ENCODE measurements at places on chromosomes 2 and 18.

DNA sequence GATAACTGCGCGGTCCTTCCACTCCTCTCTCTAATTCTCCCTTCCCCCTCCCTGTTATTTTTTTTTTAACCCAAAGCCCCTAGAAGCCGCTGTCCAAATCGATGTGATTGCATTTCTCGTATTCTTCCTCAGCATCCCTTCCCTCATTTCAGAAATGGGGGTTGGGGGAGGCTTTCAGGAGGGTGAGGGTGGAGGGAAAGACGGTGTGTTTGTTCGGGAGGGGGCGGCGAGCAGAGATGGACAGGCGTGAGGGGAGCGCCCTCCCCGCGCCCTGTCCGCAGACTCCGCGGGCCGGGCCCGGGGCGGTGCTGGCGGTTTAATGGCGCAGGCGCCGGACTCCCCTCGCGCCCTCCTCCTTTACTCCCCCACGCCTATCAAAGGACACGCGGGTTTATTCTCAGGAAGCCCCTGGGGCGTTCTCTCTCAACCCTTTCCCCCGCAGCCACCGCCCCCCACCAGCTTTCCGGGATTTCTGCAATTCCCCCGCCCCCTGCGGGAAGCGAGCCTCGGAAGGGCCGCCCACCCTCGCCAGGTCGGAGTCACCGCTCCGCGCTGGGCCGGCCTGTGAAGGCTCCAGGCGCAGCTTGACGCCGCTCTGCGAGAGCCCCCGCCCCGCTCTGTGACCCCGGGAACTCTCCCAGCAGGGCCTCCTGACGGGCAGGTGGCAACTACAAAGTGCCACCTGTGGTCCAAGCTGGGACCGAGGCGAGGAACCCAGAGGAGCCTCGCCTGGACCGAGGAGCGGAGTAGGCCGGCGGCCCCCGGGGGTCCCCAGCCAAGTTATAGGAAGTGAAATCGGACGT is 981 bp downstream of the ST8SIA3 start:
- DNase-seq = no peak

DNA sequence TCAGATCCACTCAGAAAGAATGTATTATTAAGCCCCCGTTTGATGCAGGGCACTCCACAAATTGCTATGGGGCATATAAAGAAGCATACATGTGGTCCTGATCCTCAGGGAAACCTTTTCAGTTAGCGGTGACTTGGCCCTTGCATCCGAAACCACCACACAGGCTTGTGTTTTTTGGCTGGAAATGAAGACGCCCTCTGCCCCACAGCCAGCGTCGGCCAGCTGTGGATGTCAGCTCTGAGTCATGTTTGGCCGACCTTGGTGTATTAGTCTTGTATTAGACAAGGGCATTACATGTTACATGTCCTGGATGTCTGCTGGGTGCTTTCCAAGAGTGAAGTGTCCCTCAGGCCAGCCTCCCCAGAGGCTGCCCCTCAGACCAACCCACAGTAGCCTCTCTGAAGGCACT is 107.6 kb upstream of the MAP3K20 start:
- DNase-seq = no peak

GRCh38 chr2:147173798-147174197 is 671.0 kb upstream of the ACVR2A start:
- no peak for DNase-seq

DNA sequence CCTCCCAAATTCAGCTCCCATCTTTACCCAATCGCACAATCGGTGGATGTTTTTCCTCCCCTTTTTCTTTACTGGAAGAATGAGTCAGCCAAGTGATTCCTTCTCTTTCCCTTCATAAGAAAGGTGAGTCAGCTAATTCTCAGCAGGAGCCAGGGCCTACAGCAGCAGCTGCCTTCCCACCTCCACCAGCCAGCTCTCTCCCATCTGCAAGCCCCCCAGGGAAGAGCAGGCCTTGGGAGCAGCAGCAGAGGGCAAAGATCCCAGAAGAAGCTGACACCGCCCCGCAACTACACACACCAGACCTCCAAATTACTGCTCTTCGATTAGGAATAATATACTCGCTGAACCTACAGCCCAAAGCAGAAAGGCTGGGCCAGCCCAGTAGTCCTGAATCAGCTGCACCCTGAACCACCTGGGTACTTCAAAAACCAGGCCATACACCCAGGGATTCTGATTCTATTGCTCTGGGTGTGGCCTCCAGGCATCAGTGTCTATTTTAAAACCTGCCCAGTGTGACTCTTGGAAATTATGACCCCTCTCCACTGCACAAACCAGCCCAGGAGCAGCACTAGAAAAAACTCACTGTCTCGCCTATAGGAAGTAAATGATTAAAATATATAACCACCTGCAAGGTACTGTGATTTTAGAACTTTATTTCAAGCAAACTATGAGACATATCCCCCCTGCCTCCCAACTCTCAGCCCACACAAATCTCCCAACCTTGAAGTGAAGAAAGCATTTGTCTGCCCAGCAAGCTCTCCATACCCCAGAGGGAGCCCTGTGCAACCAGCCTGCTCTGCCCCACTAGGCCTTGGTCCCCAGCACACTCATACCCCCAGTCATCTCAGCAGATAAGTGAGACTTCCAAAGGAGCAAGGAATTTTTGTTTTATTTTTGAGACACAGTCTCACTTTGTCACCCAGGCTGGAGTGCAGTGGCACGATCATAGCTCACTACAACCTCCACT is 7.3 kb downstream of the SFXN5 start:
- DNase-seq = no peak

DNA sequence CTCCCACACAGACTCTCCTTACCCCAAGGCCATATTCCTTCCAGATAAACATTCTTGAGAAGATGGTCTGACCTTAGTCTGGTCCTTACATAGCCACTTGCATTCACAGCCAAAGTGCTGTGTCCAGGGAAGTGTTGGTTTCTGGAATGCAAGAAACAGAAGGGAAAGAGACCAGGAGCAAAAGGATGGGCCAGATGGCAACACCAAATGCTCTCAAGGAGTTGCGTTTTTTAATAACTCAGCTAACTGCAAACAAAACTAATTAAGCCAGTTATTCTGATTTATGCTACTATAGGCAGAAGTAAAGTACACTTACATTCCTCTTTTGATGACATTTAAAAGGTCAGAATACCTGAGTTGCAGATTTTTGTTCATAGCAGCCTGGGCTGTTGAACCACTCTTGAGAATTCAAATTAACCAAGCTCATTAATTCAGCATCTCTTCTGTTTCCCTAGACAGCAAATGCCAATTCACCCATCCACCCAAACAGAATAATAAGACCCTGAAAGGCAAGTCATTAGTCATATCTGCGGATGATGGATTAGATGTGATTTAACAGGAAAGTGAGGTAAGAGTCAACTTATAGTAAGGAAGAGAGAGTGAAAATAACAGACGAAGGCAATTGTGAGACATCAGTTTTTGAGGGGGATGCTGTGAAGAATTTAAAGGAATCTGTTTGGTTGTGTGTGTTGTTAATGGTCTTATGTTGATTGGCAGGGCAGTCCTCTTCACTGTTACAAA is 18.8 kb downstream of the CCDC85A start:
- DNase-seq = no peak

DNA sequence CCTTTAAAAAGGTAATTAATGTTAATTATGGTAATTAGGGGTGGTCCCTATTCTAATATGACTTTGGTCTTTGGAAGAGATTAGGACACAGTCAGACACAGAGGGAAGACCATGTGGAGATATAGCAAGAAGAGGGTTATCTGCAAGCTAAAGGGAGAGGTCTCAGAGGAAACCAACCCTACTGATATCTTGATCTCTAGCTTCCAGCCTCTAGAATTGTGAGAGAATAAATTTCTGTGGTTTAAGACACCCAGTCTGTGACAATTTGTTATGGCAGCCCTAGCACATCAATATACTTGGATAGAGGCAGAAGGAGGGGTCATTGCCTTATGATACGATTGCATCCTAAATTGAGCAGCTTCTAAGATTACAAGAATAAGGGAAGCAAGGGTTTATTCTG is 21.3 kb upstream of the NT5C1B start:
- DNase-seq = no peak

- DNase-seq = no peak
Observed at GRCh38 chr18:52813635-52814416, 473.8 kb downstream of the DCC start.

- no peak for DNase-seq
Observed at GRCh38 chr18:79321625-79322405, 73.9 kb upstream of the NFATC1 start.

- no peak for DNase-seq
Observed at GRCh38 chr2:173044686-173045085, 31.0 kb upstream of the MAP3K20 start.

- no peak for DNase-seq
Observed at GRCh38 chr2:974054-974453, 23.4 kb downstream of the SNTG2 start.

DNA sequence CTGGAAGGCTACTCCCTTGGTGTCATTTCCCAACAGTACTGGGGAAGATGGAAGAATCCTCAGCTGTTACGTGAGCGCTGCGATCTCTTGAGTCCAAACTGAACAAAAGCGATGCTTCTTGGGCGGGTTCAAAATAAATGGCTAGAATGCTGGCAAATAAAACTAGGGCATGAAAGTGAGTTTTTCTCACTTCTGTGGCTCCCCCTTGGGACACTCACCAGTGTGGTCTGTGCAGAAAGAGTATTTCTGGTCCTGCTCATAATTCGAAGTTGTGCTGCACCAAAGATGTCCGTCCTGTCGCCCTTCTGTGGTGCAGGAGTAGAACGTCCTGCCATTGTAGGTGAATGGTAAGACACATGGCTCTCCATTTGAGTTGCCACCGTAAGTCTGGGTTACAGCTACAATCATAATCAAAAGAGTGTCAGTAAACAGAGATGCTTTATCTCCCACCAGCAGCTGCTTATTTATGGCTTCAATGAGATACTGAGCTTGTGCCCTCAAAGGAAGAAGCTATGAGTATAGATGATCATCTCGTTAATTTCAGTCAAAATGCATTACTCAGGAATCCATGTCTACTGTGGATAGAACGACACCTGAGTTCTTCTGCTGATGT is 11.8 kb downstream of the FN1 start:
- DNase-seq = no peak

DNA sequence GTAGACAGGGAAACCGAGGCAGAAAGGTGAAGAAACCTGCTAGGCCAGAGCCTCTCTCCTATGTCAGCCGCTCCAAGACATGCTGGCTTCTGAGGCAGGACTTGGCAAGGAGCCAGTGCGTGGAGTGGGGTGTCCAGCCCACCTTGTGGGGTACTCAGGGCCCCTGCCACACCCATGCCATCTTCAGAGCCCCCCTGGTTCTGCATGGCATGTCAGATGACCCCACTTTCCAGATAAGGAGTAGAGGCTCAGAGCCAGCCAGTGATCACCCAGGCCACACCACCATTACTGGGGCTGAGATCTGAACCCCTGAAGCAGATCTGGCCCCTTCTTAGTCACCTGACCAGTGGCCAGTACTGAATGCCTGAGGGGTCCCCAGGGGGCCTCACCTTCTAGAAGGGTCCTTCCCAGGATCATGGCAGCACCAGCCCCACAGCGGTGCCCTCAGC is 14.7 kb downstream of the CROCC2 start:
- no peak for DNase-seq

GRCh38 chr18:7889515-7889914 is 322.4 kb downstream of the PTPRM start:
- no peak for DNase-seq

- DNase-seq = no peak
Observed at GRCh38 chr2:120990451-120990871, 254.8 kb downstream of the GLI2 start.

GRCh38 chr2:40219141-40219540 is 232.7 kb downstream of the SLC8A1 start:
- no peak for DNase-seq

DNA sequence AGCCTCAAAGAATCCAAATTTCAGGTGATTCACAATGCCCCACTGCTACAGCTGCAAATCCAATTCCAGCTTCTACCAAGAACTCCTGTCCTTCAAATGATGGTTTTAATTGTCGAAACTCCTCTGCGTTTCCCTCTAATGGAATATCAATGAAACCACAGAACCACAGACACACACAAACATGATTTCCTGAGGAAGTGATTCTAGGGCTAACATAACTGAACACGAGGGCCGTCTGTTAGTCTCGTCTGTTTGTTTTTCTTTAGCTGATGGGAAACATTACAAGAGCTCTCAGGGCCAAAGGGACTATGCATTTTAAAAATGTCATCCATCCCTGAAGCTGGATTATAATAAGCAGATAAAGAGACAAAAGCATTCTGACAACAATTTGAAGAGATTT is 59.4 kb downstream of the RNF152 start:
- DNase-seq = no peak

DNA sequence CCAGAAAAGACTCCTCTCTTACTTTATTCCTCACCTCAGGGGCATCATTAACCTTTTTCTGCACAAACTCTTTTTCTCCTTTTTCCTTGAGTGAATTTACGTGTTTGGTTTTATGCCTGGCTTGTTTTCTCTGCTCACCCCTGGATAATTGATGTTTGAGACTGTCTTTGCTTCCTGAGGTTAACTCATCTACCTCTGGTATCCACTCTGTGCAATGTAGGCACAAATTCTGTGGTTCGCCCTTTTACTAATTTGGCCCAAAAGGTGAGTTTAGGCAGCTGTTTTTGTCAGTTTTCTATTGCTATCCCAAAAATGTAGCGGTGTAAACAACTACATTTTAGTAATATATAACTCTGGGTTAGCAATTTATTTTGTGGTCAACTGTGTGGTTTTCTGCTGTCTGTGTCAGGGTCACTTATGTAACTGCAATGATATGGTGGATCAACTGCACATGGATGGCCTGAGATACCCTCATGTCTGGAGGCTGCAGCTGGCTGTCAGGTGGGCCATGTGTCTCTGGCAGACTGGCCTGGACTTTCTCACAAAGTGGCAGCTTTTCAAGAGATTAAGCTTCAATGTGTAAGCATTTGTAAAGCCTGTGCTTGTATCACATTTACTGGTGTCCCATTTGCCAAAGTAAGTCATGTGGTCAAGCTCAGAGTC is 329.7 kb downstream of the FSIP2 start:
- DNase-seq = no peak

DNA sequence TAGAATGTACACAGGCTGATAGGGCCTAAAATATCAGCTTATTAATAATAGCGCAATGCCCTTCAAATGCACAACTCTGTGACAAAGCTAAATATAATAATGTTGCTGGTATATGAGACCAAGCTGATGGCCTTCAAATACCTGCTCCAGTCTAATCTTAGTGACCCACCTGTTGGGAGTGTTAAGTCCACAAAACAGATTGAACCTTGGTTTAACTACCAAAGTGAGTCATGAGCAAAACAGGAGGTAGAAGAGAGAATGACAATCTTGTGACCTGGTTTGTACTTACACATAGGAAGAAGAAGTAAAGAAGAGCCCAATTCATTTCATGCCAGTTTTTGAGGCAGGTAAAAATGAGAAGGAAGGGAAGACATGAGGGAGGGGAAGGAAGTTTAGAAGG is 295.0 kb downstream of the NR4A2 start:
- no peak for DNase-seq

GRCh38 chr18:48152549-48152948 is 222.1 kb upstream of the SMAD2 start:
- no peak for DNase-seq

- DNase-seq = no peak
Observed at GRCh38 chr18:78820161-78820834, 159.3 kb upstream of the SALL3 start.

GRCh38 chr18:74277296-74277695 is 14.5 kb downstream of the CYB5A start:
- no peak for DNase-seq

Data from stimulated activated CD8-positive, alpha-beta memory T cell treated with anti-CD3 and anti-CD28 coated beads, Interleukin-12 subunit alpha, Interleukin-12 subunit beta, amount 100 ng/mL, for 1 hour (primary cell).